ENCODE measurements at places on chromosomes 16 and 17. TPM values are rescaled to one million over a fixed set of nuclear protein-coding genes. Genes with fewer than 3 reads are reported as not detected.

SDR42E2 gene
- not detected for total RNA-seq

KRTAP4-6 gene
- not detected for total RNA-seq

PABPN1L gene
- total RNA-seq: not detected

CALB2 gene
- total RNA-seq: not detected

ZPBP2 gene
- total RNA-seq: 0.19 TPM

TOP2A gene
- 310 TPM for total RNA-seq

SLC5A11 gene
- total RNA-seq: not detected

GRCh38 chr17:55388842-55389241 is 32.8 kb downstream of the MMD start:
- H3K4me3 ChIP-seq: no peak overlapping the region
- no peaks in the 10 kb centered on the region for H3K27me3 ChIP-seq
- peaks cover 8% of the 10 kb centered on the region for H3K36me3 ChIP-seq
- DNase-seq: no peak

DNA sequence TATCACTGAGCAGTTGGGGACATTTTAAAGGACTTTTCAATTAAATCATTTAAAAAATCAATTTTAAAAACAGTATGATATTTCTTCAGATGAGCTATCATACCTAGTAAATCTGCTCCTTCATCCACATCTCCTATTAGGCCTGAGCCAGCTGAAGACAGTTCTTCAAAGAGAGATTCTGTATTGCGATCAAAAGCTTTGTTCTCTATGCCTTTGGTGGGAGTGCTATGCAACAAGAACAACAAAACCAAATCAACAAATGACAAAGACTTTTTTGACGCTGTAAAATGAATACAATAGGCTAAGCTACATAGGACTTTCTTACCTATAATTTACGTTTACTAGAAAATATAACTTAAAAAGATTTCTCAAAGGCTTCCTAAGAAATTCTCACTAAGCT is 106.5 kb downstream of the SPAG9 start:
- peaks cover 8% of the 10 kb centered on the region for H3K36me3 ChIP-seq
- H3K4me3 ChIP-seq: no peak overlapping the region
- H3K27ac ChIP-seq: no peak overlapping the region
- DNase-seq: no peak
- peaks cover 3% of the 10 kb centered on the region for H3K4me1 ChIP-seq

GRCh38 chr17:33079201-33079600 is 87.6 kb downstream of the SPACA3 start:
- no peaks in the 10 kb centered on the region for H3K4me1 ChIP-seq
- H3K27me3 ChIP-seq: peaks cover 14% of the 10 kb centered on the region
- no peak overlapping the region for H3K27ac ChIP-seq
- H3K36me3 ChIP-seq: no peaks in the 10 kb centered on the region
- H3K4me3 ChIP-seq: no peak overlapping the region

DNA sequence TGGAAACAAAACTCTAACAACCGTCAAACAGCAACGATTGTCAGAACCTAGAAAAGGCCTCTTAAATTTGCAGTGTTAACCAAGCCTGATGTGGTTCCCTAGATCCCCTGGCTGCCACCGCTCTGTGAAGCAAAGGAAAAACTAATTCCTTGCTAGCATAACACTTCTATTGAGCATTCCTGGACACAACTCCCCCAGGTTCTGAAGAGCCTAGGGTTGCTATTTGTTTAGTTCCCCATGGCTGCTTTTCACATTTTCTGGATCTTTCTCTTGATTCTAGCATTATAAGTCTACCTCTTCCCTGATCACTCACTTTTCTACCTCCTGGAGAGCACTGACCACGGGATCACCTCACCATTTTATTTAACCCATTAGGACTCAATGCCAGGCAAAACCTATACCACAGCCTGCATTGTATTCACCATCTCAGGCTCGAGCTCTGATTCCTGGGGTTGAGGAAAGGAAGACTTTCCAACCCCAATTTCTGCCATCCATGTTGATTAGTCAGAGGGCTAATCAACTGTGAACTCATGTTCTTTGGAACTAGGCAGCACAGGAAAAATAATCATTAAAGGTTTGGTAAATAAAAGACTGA is 692 bp upstream of the KCNJ16 start:
- no peaks in the 10 kb centered on the region for H3K27me3 ChIP-seq
- no peaks in the 10 kb centered on the region for H3K36me3 ChIP-seq
- no peaks in the 10 kb centered on the region for H3K4me1 ChIP-seq
- DNase-seq: no peak

DNA sequence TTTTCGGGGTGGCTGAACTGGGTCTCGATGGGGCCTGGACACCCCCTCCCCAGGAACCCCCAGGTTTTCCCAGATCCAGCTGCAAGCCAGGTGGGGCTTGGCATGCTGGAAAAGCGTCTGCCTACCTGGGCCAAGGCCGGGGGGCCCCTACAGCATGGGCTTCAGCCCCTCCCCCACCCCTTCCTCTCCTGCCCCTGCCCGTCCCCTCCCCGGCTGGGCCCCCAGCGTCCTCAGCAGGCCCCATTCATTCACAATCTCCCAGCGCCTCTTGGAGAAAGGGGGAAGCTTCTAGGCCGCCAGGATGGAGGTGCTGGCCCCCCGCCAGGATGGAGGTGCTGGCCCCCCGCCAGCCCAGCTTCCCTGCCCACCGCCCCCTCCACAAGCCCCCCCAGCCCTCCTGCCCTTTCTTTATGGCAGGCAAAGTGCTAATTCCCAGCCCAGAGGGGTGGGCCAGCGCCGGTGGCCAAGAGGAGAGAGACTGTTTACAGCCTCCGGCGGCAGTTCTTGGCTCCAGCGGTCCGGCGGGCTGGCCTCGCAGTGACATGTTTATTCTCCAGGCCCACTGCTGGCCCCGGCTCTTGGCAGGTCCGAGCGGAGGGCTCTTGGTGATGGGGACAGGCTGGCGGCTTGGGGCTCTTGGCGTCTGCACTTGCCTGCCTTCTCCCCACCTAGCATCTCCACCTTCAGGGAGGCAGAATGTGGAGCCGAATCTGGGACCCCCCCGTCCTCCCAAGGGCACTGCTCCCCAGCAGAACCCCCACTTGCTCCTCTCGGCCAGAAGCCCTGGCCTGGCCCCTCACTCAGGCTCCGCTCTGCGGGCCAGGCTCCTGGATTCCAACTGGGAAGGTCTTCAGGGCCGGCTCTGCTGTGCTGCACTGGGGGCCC is 94.4 kb upstream of the CIBAR2 start:
- H3K4me3 ChIP-seq: no peak overlapping the region
- no peak overlapping the region for H3K27ac ChIP-seq
- no peaks in the 10 kb centered on the region for H3K27me3 ChIP-seq
- DNase-seq: no peak

GRCh38 chr17:58284613-58285421 is 4.1 kb upstream of the MPO start:
- peaks cover 37% of the 10 kb centered on the region for H3K27me3 ChIP-seq
- H3K36me3 ChIP-seq: no peaks in the 10 kb centered on the region
- peaks cover 1% of the 10 kb centered on the region for H3K4me1 ChIP-seq

- no peak for DNase-seq
- H3K36me3 ChIP-seq: no peaks in the 10 kb centered on the region
- no peak overlapping the region for H3K27ac ChIP-seq
- no peaks in the 10 kb centered on the region for H3K27me3 ChIP-seq
- H3K4me1 ChIP-seq: no peaks in the 10 kb centered on the region
- no peak overlapping the region for H3K4me3 ChIP-seq
Measured at GRCh38 chr16:75916451-75916850, 190.2 kb upstream of the CPHXL start.

DNA sequence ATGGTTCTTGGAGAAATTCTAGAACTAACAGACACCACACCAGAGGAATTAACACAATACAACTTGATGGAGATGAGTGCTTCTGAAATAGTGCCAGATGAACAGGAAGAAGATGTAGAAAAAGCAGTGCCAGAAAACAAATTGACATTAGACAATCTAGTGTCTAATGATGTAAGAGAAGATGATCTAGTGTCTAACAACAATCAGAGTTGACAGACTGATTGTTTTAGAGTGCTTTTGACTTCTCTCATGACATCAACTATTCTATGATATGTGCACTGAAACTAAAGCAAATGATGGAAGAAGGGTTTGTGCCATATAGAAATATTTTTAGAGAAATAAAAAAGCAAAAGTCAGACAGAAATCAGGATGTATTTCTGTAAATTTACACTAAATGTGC is 646.1 kb upstream of the KIF2B start:
- H3K4me3 ChIP-seq: no peak overlapping the region
- no peaks in the 10 kb centered on the region for H3K36me3 ChIP-seq
- no peak for DNase-seq
- H3K4me1 ChIP-seq: no peaks in the 10 kb centered on the region
- H3K27me3 ChIP-seq: no peaks in the 10 kb centered on the region
- no peak overlapping the region for H3K27ac ChIP-seq

- H3K27me3 ChIP-seq: no peaks in the 10 kb centered on the region
- DNase-seq: no peak
- no peak overlapping the region for H3K27ac ChIP-seq
- no peaks in the 10 kb centered on the region for H3K36me3 ChIP-seq
Measured at GRCh38 chr17:15023589-15024336, 241.4 kb downstream of the PMP22 start.

DNA sequence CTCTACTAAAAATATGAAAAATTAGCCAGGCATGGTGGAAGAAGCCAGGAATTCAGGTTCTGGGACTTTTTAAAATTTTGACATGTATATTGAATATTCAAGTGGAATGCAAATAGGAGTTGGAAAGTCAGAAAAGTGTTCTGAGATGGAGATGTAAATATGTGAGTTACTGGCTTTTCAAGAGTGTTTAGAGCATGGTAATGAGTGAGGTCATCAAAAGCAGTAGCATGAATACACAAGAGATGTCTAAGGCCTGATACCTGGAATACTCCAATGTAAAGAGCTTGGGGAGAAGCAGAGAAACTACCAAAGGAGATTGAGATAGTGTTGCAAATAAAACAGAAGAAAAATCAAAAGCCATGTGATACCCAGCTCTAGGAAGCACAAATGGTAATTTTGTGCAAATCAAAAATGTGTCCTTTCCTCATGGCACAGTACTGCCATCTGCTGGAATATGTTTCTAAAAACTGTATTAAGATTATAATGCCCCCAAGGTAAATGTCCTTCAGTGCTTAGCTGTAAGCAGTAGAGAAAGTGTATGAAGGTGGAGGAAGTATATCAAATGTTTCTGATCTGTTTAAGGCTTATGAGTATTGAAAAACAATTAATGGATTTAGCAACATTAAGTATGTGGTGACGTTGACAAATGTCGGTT is 908.4 kb downstream of the KCNJ18 start:
- no peaks in the 10 kb centered on the region for H3K27me3 ChIP-seq
- no peak for DNase-seq
- no peaks in the 10 kb centered on the region for H3K36me3 ChIP-seq
- H3K4me3 ChIP-seq: no peak overlapping the region
- no peak overlapping the region for H3K27ac ChIP-seq

DNA sequence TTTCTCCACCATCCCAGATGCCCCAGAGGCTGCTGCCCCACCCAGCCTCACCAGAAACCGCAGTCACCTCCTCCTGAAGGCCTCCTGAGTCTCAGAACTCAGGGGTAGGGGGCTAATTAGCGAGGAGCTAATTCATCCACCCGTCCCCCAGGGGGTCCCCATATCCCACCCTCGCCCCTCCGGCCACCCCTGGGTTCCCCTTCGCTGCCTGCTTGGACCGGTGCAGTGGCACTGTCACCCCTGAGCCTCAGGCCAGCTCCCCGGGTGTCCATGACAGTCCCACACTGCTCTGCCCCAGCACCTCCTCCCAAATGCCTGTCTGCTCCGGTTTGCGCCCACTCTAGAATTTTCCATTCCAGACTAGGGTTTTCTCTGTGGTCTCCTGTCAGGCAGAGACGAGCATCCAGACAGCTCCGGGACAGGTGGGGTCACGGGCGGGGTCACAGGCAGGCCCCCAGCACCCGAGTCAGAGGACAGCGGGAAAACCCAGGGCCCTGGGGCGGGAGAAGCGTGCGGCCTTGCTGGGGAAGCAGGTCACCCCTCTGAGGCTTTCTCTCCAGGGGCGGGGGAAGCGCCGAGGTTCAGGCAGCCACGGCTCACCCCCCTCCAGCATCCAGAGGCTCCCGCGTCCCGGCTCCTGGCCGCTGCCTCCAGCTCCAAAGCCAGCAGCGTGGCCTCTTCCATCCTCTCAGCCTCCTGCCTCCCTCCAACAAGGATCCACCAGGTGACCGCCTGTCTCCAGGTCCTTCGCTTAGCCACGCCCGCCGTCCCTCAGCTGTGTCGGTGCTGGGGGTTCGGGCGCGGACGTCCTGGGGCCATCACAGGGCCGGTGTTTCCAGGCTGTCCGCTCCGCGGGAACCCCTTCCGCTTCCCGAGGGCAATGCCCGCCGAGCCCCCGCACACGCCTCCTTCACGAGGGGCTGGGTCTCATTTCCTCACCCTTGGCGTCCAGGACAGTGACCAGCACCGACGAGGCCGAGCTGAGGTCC is 3.1 kb upstream of the PERCC1 start:
- DNase-seq: no peak
- H3K27ac ChIP-seq: no peak overlapping the region

- peaks cover 9% of the 10 kb centered on the region for H3K4me1 ChIP-seq
- H3K4me3 ChIP-seq: no peak overlapping the region
- no peaks in the 10 kb centered on the region for H3K27me3 ChIP-seq
- peak; percentile 82 for DNase-seq
- no peak overlapping the region for H3K27ac ChIP-seq
- H3K36me3 ChIP-seq: peaks cover 10% of the 10 kb centered on the region
Measured at GRCh38 chr17:17313350-17313991, 10.3 kb downstream of the NT5M start.

GRCh38 chr16:50354629-50355456 is 13.9 kb downstream of the BRD7 start:
- H3K36me3 ChIP-seq: peaks cover 43% of the 10 kb centered on the region
- no peak overlapping the region for H3K27ac ChIP-seq
- no peak for DNase-seq

- no peaks in the 10 kb centered on the region for H3K27me3 ChIP-seq
- H3K4me3 ChIP-seq: no peak overlapping the region
- DNase-seq: no peak
- H3K36me3 ChIP-seq: peaks cover 9% of the 10 kb centered on the region
Measured at GRCh38 chr17:77963441-77963840, 4.9 kb downstream of the TNRC6C start.

GRCh38 chr17:69749911-69750310 is 325.1 kb upstream of the KCNJ16 start:
- H3K36me3 ChIP-seq: no peaks in the 10 kb centered on the region
- no peak for DNase-seq
- H3K4me3 ChIP-seq: no peak overlapping the region
- H3K27me3 ChIP-seq: no peaks in the 10 kb centered on the region
- H3K4me1 ChIP-seq: no peaks in the 10 kb centered on the region

- DNase-seq: no peak
- no peak overlapping the region for H3K27ac ChIP-seq
- peaks cover 3% of the 10 kb centered on the region for H3K4me1 ChIP-seq
- H3K36me3 ChIP-seq: peaks cover 2% of the 10 kb centered on the region
Measured at GRCh38 chr16:82070656-82071369, 35.8 kb downstream of the HSD17B2 start.

DNA sequence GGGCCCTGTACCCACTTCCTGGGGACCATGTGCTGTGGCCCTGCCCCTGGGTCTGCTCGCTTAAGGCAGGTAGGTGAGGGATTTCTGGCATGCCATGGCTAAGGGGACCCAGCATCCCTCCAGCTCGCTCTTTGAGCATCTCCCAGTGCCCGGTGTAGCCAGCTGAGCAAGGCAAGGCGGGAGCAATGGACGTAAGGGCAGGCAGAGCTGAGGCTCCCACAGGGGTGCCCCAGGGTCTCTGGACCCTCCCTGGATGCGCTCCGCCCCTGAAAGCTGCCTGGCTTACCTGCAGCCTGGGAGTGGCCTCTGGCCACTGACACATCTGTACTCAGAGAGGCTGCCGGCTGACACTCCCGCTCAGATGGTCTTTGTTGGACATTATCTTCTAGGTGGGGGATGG is 189.9 kb downstream of the IRF8 start:
- H3K27me3 ChIP-seq: no peaks in the 10 kb centered on the region
- H3K36me3 ChIP-seq: no peaks in the 10 kb centered on the region
- H3K4me1 ChIP-seq: peaks cover 13% of the 10 kb centered on the region
- H3K27ac ChIP-seq: no peak overlapping the region
- no peak for DNase-seq
- no peak overlapping the region for H3K4me3 ChIP-seq

Measured in activated CD8-positive, alpha-beta memory T cell treated with anti-CD3 and anti-CD28 coated beads, Interleukin-2, amount 10 ng/mL, durations not matched to agents 7 days and 5 days (primary cell).